ENCODE measurements at places on chromosomes 12 and 14. TPM values are rescaled to one million over a fixed set of nuclear protein-coding genes. Genes with fewer than 3 reads are reported as not detected.

Gene TOMM20L
- not detected for total RNA-seq

Gene IL23A
- 0.84 TPM for total RNA-seq

Gene KRT75
- total RNA-seq: 0.26 TPM

Gene KSR2
- 0.84 TPM for total RNA-seq

Gene MYL6B
- total RNA-seq: 82.5 TPM

Gene DPY19L2
- 1.7 TPM for total RNA-seq

Gene VRK1
- 47.6 TPM for total RNA-seq

Gene ATG101
- 95.3 TPM for total RNA-seq

Gene PPP1R1A
- total RNA-seq: 0.08 TPM

Gene ST8SIA1
- total RNA-seq: 0.11 TPM

Gene BDKRB1
- total RNA-seq: 0.58 TPM

Gene OAS2
- 0.25 TPM for total RNA-seq

Gene NOVA1
- total RNA-seq: 5.2 TPM

Gene RHOJ
- total RNA-seq: not detected

Gene CYP27B1
- total RNA-seq: 2.1 TPM

Gene SLC39A2
- total RNA-seq: not detected

Gene SDR9C7
- not detected for total RNA-seq

Gene RIMBP2
- not detected for total RNA-seq

Gene ALDH2
- 88.2 TPM for total RNA-seq

Gene CLEC14A
- not detected for total RNA-seq

Gene IPO8
- total RNA-seq: 21.4 TPM

Gene SLC25A21
- total RNA-seq: 0.89 TPM

Gene EML1
- total RNA-seq: 50.1 TPM

Gene TSPAN19
- not detected for total RNA-seq

Gene ANO2
- total RNA-seq: not detected

Gene NID2
- total RNA-seq: 15.1 TPM

Gene PEX5
- 36.2 TPM for total RNA-seq

Gene ACSM4
- total RNA-seq: not detected

Gene LRFN5
- not detected for total RNA-seq

Gene KCNMB4
- 0.15 TPM for total RNA-seq

Gene BATF
- not detected for total RNA-seq

Gene TEAD4
- 50.8 TPM for total RNA-seq

Gene AQP5
- total RNA-seq: not detected

Gene LRRC10
- not detected for total RNA-seq

Gene DEGS2
- total RNA-seq: 2.4 TPM

Gene KRT83
- 4.1 TPM for total RNA-seq

Gene CLEC4D
- not detected for total RNA-seq

Gene LRRC43
- not detected for total RNA-seq

Gene OR4Q2
- total RNA-seq: not detected

Gene FKBP3
- total RNA-seq: 122 TPM

Gene C14orf180
- not detected for total RNA-seq

Gene RTN1
- total RNA-seq: not detected

Gene SLCO1B1
- 0.49 TPM for total RNA-seq

Gene HOXC13
- 9.0 TPM for total RNA-seq

Gene DEPDC4
- total RNA-seq: 2.0 TPM

Gene TMPRSS12
- total RNA-seq: not detected

Gene IL22
- not detected for total RNA-seq

Gene TTC9
- total RNA-seq: 1.7 TPM

Gene TAS2R13
- not detected for total RNA-seq

Gene IRF9
- total RNA-seq: 16.7 TPM

Gene CLEC7A
- not detected for total RNA-seq

Gene PLBD1
- total RNA-seq: 4.8 TPM

Gene ANKRD33
- not detected for total RNA-seq

Gene FOXG1
- total RNA-seq: 0.08 TPM
